Kidney (tissue), 22 donors: ENCODE measurements at places on chromosomes 4 and X. TPM values are rescaled to one million over a fixed set of nuclear protein-coding genes. Genes with fewer than 3 reads are reported as not detected.

Gene ENPP6
- total RNA-seq = 0.91 TPM

Gene HTRA3
- 1.7 TPM for total RNA-seq

Gene NUP62CL
- 9.2 TPM for total RNA-seq

Gene EFHC2
- total RNA-seq = 6.4 TPM

Gene PNMA5
- total RNA-seq = not detected

Gene ZXDA
- total RNA-seq = 7.7 TPM

Gene GJB1
- 22.4 TPM for total RNA-seq

Gene CCKAR
- total RNA-seq = not detected

Gene SLC16A2
- 13.8 TPM for total RNA-seq

Gene WNK3
- total RNA-seq = 5.6 TPM

Gene UGT2A3
- total RNA-seq = 57.7 TPM

Gene SLC35A2
- 34.2 TPM for total RNA-seq

Gene CHM
- 30.0 TPM for total RNA-seq

Gene ARX
- total RNA-seq = 0.31 TPM

Gene CCNA2
- total RNA-seq = 1.4 TPM

Gene NPFFR2
- not detected for total RNA-seq

Gene HMGB3
- 18.1 TPM for total RNA-seq

Gene ARMCX4
- 16.0 TPM for total RNA-seq

Gene SMC1A
- 59.0 TPM for total RNA-seq

Gene PAGE4
- not detected for total RNA-seq

Gene FGG
- total RNA-seq = 2.8 TPM

Gene GRID2
- total RNA-seq = 0.19 TPM

Gene SYNPO2
- 56.5 TPM for total RNA-seq

Gene F11
- 1.5 TPM for total RNA-seq

Gene OPN1MW
- total RNA-seq = not detected
